Muscle of arm (tissue), 14 donors: ENCODE measurements at places on chromosomes 13 and 19.

DNA sequence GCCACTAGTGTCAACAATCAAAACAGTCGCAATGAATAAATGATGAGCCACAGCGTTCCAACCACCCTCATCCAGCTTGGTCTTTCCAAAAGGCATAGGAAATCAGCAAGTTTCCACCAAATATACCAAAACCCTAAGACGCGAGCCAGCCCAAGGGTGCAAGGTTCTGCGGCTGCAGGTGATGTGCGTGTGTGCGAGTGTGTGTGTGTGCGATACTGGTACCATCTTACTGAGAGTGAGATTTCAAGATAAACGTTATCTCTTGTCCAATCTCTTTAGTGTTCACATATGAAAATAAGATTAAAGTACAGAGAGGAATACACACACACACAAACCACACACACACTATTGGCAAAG is 895 bp upstream of the TRPC4 start:
- DNase-seq, result no peak

- no peak for DNase-seq
Measured at GRCh38 chr13:70191034-70191433, 82.8 kb upstream of the KLHL1 start.

DNA sequence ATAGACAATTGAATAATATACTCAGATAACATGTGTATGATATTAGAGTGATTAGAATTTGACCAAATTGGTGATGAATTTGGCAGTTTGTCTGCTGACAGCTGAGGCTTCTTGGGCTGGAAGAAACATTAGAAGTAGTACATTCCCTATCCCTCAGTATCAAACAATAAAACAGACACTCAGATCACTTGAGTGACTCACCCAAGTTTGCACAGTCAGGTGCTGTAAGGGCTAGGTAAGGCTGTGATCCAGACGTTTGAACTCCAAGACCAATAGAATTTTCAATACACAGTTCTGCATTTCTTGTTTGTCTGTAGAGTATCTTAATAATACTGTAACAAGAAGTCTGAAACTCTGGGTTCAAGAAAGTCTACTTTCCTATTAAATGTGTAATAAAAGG is 223.5 kb downstream of the POSTN start:
- no peak for DNase-seq

- DNase-seq, result no peak
Measured at GRCh38 chr13:112771877-112772538, 82.2 kb downstream of the ATP11A start.

DNA sequence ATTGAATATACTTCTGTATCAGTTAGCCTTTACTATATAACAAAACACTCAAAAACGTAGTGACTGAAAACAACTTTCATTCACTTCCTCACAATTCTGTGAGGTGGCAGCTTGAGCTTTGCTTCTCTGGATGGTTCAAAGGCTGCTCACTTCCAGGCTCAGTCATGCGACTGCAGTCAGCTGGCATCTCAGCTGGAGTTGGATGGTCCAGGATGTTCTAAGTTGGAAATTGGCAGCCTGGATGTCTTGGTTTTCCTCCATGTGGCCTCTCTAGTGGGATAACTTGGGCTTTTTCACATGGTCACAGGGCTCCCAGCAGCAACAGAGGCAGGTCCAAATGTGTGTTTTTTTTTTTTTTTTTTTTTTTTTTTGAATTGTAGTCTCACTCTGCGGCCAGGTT is 204.4 kb downstream of the LACC1 start:
- DNase-seq, result no peak

- DNase-seq, result peak; percentile 79
Measured at GRCh38 chr13:98842858-98843481, 90.5 kb upstream of the SLC15A1 start.

GRCh38 chr19:1074544-1075283 is 7.7 kb downstream of the ARHGAP45 start:
- no peak for DNase-seq

DNA sequence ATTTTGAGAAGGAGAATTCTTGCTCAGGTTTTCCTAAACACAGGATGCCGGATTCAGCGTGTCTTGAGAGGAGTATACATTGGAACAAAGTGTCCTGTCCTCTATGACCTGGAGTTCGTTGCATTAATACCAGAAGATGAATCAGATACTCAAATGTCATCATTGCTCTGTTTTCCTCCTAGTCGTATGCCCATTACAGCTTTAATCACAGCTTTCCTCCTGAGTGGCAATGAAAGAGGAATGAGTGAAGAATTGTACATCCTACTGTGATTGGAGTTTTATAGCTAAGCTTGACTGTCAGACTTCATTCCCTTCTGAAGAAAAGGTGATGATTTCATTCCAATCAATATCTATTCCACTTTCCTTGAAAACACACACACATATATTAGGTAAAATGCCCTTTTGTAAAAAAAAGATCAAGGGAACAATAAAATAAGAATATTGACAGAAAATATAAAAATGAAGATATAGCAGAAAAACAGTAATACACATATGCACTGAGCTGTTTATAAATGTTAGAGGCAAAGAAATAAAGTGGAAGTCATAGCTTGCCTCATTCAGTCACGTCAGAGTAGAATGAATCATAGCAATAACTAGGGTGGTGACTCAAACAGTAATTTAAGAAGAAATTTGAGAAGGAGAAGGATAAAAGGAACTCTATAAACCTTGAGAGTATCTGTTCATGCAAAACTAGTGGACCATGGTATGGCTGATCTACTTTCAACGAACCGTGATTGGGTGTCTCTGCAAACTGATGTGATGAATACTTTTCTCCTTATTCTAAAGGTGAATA is 501.5 kb downstream of the SUCLA2 start:
- DNase-seq, result no peak

DNA sequence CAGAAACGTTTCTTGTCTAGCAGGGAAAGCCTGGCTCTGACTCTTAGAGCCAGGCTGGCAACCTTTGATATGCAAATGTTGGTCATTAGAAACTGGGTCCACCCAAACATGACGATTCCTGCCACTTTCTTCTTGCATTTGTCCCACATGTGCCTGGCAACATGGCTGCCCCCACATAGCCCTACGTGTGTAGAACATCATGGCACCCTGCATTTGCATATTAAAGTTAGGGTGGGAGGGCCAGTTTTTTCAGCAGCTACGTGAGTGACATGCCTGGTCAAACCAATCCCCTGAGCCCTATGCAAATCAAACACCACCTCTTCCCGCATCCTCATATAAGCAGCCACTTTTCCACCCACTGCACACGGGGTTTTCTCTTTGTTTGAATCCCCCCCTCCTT is 95.0 kb downstream of the LIG4 start:
- no peak for DNase-seq
